ENCODE measurements at places on chromosomes 5 and 9.

GRCh38 chr5:90479611-90480385 is 5.1 kb downstream of the POLR3G start:
- DNase-seq = peak; percentile 46

DNA sequence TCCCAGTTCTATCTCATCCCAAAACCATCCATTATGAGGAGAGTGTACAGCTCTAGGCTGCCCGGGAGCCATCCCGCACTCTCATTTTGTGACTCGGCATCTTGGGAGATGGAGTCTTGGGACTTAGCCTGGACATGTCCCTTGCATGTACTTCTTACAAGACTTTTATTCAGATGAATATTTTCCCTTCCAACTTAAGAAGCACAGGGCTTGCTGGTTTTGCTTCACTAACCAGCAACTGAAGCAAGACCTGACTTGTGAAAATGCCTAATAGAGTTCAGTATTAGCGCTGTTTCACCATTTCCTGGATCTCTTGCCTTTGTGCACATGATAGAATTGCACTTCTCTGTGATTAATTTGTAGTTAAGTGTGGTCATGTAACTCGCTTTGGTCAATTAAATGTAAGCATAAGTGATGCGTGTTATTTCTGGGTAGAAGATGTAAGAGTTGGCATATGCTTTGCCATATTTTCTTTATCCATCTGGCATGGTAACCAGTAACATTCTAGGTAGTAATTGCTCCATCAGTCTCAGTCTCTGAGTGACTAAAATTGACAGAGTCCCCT is 55.8 kb downstream of the PDCD1LG2 start:
- DNase-seq = no peak

DNA sequence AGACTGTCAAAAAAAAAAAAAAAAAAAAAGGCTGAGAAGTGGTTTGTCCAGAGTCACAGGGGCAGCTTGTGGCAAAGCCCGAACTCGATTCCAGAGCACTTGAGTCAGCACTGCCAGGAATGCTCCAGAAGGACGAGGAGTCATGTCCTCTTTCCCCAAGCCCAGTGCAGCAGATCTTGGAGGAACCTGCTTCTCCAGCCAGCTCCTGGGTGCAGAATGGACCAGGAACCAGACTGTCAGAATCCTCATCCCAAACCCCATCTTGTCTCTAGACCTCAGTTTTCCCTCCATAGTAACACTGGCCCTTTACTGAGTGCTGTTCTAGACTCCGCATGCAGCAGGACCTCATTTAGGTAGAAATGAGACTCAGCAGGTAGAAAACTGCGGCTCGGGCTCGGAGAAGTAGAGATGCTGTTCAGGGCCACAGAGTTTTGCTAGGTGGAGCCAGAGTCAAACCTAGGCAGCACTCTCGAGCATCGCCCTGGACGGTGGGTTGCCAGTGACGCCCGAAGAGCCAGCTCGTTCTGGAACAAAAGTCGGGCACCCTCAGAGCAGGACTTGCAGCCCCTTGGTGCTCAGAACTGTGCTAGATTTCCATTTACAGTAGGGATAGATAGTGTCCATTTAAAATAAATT is 15.4 kb downstream of the CD74 start:
- no peak for DNase-seq

DNA sequence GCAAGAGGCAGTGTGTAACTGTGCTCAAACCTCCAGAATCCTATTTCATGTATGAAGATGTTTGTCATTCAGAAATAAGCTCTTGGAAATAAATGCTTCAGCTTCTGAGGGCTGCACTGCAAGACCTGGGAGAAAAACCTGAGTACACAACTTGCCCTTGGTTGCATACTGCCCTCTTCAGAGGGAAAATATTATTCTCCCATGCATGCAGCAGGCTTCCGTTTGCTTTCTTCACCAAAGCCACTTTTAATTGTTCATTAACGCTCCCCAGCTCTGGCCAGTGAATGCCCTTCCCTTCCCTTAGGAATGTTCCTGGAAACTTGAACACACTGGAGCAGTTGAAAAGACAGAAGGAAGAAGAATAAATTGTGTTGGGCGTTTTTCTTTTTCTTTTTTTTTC is 2.5 kb upstream of the WHRN start:
- no peak for DNase-seq

DNA sequence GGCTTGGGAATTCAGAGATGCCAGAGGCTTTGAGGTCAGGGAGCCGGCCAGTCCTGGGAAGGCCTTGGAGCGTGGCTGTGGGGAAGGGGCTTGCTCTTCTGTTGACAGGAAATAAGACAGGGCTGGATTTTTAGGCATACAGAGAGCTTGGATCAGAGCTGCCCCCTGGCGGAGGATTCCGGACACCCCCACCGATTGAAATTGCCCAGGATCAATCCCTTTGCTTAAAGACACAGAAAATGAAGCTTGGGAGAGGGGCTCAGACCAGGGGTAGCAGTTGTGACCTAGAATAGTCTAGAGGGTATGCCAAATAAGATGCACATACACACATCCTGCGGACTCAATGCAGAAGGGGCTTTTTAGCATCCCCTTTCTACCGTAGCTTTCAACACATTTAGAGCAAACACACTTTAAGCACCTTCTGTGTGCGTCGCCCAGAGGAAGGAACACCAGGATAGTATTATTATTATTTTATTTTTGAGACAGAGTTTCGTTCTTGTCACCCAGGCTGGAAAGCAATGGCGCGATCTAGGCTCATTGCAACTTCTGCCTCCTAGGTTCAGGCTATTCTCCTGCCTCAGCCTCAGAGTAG is 1.7 kb upstream of the NTMT1 start:
- DNase-seq = peak; percentile 56

GRCh38 chr5:65066387-65067146 is 297.8 kb downstream of the CWC27 start:
- no peak for DNase-seq

DNA sequence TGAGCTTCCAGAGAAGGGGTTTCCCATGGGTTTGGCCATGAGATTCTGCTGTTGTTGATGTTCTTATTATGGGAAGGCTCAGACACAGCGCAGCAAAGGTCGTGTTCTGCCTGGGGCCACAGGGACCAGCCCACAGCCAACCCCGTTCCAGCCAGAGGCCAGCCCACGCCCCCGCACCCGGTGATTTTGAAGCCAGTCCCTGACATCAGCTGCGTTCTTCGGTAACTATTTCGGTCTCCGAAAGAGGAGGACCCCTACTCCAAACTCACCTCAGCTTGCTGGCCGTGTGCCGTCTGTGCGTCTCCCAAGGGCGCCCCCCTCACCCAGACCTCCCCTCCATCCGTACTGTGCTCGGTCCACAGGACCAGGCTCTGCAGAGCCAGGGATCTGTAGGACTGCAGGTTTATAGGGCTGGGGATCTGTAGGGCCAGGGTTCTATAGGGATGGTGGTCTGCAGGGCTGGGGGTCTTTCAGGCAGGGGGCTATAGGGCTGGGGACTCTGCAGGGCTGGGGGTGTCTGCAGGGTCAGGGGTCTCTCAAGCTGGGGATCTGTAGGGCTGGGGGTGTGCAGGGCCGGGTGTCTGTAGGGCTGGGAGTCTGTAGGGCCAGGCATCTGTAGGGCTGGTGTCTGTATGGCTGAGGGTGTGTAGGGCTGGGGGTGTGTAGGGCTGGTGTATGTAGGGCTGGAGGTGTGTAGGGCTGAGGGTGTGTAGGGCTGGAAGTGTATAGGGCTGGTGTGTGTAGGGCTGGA is 11.8 kb downstream of the COL5A1 start:
- DNase-seq = no peak

- DNase-seq = no peak
Observed at GRCh38 chr5:95731571-95732554, 727 bp downstream of the RHOBTB3 start.

DNA sequence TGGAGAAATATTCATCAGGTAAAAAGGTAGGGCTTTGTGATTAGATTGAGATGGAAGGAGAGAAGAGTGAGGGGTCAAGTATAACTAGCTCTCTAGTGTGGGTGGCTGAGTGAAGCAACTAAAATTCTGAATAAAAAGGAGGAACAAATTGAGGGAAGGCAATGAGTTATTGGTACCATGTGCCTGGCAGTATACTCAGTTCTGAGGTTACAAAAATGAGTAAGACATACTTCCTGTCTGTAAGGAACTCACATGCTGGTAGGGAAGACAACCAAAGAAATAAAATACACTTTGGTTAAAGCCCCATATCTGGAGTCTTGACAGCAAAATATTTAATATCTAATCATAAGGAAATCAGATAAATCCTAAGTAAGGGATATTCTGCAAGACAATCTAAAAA is 476.8 kb upstream of the C9orf72 start:
- peak; percentile 64 for DNase-seq

GRCh38 chr5:13945271-13945670 is 783 bp upstream of the DNAH5 start:
- DNase-seq = no peak

- no peak for DNase-seq
Observed at GRCh38 chr5:176810687-176811501, 535 bp downstream of the UNC5A start.

DNA sequence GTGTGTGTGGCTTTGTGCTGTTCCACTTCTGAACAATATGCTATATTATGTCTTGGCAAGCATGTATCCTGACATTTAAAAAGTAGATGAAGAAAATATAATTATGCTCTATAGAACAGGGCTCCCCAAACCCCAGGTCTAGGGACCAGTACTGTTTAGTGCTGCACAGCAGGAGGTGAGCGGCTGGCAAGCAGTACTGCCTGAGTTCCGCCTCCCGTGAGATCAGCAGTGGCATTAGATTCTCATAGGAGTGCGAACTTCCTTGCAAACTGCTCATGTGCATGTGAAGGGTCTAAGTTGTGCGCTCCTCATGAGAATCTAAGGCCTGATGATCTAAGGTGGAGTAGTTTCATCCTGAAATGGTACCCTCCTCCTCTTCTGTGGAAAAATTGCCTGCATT is 979.1 kb upstream of the CTNND2 start:
- DNase-seq = no peak

GRCh38 chr5:73977146-73977545 is 351.1 kb downstream of the ARHGEF28 start:
- no peak for DNase-seq

- no peak for DNase-seq
Observed at GRCh38 chr5:132639706-132640130, 18.3 kb upstream of the IL13 start.

DNA sequence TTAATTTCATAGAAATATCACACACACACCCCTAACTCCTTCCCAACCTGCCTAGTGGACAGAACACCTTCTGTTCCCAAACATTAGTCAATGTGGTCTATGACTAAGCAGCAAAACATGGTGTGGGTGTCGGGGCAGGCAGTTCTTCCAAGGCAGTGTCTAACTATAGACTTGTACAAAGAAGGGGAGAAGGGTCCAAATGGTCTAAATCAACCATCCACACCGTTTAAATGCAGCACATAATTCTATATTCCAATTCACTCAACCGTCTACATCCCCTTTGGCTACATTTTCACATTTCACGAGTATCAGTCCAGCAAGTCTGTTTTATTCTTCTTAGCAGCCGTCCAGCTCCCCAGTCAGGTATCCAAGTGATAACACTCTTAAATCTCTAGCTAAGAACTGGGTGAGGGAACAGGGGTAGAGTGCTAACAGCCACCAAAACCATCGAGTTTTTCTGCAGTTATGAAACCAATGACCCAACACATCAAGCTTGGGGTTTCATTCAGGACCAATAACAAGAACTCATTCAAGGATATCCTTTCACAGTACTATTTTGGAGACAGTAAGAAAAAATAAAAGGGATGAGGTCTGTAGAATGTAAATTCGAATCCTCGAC is 3.3 kb downstream of the ZNF608 start:
- peak; percentile 83 for DNase-seq

Data from fibroblast of skin of right quadriceps (primary cell).